Stimulated activated CD4-positive, alpha-beta T cell treated with anti-CD3 and anti-CD28 coated beads, Interleukin-1b, Interleukin-23, amount 100 ng/mL, for 4 hours (primary cell): ENCODE measurements at places on chromosomes 6 and 20.

GRCh38 chr20:19609642-19610223 is 148.3 kb upstream of the RIN2 start:
- no peak for DNase-seq

DNA sequence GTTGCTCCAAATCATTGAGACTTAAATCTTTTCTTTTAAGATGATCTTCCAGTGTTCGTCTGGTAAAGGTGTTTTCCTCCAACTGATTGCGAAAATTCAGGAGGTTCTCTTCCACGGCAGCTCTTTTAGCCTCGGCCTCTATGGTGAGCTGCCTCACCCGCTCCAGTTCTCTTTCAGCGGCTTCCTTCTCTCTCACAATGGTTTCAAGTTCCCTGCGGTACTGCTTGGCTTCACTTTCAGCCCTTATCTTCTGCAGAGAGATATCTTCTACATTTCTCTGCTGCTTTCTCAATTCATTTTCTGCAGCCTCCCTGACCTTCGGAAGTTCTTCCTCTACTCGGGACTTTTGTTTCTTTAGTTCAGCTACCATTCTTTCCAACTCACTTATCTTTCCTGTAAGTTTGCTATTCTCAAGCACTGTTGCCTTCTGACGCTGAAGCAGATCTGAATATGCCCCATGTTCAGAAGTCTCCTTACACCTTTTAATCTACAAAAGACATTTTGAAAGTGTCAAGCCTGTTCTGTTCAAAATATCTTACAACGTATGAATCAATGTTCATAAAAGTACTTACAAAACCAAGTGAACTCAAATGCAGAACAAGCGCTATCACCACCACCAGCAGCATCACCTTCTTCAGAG is 22.3 kb downstream of the DST start:
- DNase-seq, result no peak

- no peak for DNase-seq
Measured at GRCh38 chr6:36779227-36779626, 60.0 kb downstream of the CPNE5 start.

- DNase-seq, result no peak
Measured at GRCh38 chr6:163940705-163941623, 526.4 kb downstream of the QKI start.
